ENCODE measurements at places on chromosomes 13 and 19.

- no peak for DNase-seq
Observed at GRCh38 chr19:44698492-44699201, at the start of gene CEACAM16. Gene CEACAM16, plus strand, starts transcription at chr19:44699151. Its CDS starts 2,306 bp downstream, at chr19:44701457.

DNA sequence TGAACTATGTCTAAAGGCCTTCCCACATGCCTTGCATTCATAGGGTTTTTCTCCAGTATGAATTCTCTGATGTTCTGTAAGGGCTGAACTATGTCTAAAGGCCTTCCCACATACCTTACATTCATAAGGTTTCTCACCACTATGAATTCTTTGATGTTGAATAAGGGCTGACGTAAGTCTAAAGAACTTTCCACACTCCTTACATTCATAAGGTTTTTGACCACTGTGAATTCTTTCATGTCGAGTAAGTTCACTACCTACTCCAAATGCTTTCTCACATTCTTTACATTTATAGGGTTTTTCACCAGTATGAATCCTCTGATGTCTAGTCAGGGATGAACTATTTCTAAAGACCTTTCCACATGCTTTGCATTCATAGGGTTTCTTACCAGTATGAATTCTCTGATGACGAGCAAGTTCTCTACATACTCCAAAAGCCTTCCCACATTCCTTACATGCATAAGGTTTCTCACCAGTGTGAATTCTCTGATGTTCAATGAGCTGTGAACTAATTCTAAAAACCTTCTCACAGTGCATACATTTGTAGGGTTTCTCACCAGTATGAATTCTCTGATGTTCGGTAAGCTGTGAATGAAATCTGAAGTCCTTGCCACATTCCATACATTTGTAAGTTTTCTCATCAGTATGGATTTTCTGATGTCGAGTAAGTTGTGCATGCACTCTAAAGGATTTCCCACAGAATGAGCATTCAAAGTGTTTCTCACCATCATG, 19.1 kb upstream of the ZNF260 start:
- DNase-seq = no peak

GRCh38 chr19:872266-872951, 12.9 kb downstream of the CFD start:
- no peak for DNase-seq

- DNase-seq = no peak
Observed at GRCh38 chr13:80782441-80782840, 441.5 kb upstream of the SPRY2 start.

- DNase-seq = no peak
Observed at GRCh38 chr13:51000061-51000460, 90.5 kb downstream of the RNASEH2B start.

GRCh38 chr19:1780272-1780958, 27.1 kb downstream of the ONECUT3 start:
- no peak for DNase-seq

- no peak for DNase-seq
Observed at GRCh38 chr13:110399801-110400200, 92.7 kb downstream of the COL4A2 start.

GRCh38 chr13:23279321-23279720, 98.5 kb downstream of the SGCG start:
- DNase-seq = no peak

- no peak for DNase-seq
Observed at GRCh38 chr19:6068711-6069110, 41.6 kb downstream of the RFX2 start.

DNA sequence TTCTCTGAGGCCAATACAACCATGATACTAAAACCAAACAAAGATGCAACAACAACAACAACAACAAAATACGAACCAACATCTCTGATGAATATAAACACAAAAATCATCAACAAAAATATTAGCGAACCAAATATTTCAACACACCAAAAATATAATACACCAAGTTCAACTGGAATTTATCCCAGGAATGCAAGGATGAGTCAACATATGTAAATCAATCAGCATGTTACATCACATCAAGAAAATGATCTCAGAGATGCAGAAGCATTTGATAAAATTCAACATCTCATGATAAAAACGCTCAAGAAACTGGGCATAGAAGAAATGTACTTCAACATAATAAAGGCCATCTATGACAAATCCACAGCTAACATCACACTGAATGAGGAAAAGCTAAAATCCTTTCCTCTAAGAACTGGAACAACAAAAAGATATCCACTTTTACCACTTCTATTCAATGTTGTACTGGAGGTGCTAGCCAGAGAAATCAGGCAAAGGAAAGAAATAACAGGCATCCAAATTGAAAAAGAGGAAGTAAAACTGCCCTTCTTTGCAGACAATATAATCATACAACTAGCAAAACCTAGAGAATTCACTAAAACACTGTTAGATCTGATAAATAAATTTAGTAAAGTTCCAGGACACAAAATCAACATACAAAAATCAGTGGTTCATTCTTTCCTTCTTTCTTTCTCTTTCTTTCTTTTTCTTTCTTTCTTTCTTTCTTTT, 2448.7 kb upstream of the PCDH20 start:
- no peak for DNase-seq

GRCh38 chr13:72782717-72783116, 784 bp downstream of the PIBF1 start:
- no peak for DNase-seq

DNA sequence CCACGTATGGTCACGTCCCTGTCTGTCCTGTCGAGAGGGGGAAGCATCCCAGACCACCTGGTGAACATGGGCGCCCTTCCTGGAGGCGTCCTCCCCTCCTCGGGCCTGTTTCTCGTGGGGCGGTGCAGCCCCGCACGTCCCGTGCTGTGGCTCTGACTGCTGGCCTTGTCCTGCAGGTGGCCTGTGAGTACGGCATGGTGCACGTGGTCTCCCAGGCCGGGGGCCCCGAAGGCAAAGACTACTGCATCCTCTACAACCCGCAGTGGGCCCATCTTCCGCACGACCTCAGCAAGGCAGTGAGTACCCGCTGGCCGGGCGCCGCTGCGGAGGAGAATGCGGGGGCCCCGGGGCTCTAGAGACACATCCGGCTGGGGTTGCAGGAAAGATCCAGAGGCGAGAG, 5.9 kb downstream of the SPPL2B start:
- no peak for DNase-seq

DNA sequence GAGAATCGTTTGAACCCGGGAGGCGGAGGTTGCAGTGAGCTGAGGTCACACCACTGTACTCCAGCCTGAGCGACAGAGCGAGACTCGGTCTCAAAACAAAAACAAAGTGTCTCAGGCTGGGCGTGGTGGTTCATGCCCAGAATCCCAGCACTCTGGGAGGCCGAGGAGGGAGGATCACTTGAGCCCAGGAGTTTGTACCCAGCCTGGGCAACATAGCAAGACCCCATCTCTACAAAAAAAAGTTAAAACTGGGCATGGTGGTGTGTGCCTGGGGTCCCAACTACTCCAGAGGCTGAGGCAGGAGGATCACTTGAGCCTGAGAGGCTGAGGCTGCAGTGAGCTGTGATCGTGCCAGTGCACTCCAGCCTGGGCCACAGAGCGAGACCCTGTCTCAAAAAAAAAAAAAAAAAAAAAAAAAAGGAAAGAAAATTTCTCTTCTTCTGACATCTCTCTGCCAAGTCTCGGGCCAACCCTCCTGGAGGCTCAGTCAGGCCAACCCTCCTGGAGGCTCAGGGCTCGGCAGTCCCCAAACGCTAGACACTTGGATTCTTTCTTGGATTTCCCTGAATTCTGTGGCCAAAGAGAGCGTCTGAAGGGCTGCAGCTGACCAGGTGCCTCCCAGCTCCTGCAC, 26.3 kb downstream of the ARID3A start:
- DNase-seq = no peak

GRCh38 chr13:20740021-20740420, 33.7 kb downstream of the EEF1AKMT1 start:
- no peak for DNase-seq

- DNase-seq = no peak
Observed at GRCh38 chr13:60679928-60680694, 283.1 kb downstream of the TDRD3 start.

DNA sequence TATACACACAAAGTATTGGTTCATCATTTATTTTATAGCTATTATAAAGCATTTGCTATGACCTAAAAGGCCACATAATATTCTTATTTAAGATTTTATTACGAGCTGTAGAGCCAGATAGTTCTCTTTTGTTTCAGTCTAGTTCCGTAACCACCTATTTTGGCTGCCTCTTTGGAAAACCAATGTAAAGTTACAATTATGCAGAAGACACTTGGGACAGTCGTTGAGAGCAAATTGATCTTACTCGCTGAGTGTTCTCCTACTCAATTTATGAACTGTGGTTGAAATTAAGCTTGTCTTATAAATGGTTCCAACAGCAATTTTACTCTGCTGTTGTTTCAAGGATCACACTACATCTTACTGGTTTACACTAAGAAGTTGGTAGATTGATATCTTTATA, 122.3 kb downstream of the SLC7A1 start:
- no peak for DNase-seq

DNA sequence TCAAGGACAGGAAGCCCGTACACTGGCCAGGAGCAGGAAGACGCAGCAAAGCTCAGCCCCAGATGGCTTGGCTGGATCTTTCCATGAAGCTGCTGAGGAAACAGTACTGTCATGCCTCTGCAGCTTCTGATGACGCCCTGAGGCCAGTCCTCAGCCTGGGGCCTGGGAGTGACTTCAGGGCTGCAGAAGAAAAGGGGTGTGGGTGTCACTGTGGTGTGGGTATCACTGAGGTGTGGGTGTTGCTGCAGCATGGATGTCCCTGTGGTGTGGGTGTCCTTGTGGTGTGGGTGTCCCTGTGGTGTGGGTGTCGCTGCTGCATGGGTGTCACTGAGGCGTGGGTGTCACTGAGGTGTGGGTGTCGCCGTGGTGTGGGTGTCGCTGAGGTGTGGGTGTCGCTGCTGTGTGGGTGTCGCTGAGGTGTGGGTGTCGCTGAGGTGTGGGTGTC, 12.0 kb upstream of the GAS6 start:
- DNase-seq = no peak

DNA sequence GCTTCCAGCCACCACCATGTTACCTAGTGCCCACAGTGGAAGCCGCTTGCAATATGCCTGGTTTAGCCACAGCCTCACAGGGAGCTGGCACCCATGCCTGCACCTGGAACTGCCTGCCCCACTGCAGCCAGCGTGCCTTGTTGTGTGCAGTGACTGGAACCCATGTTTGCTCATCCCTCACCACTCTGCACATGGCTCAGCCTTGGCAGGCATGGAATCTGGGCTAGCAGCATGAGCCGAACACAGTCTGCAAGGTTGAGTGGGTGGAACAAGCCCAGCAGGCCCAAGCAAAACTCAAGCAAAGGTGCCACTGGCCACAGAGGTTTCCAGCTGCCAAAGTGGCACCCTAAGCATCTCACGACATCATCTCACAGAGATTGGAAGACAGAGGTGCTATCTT, 269.5 kb downstream of the PCDH20 start:
- no peak for DNase-seq

- no peak for DNase-seq
Observed at GRCh38 chr13:71522941-71523526, 344.0 kb downstream of the DACH1 start.

DNA sequence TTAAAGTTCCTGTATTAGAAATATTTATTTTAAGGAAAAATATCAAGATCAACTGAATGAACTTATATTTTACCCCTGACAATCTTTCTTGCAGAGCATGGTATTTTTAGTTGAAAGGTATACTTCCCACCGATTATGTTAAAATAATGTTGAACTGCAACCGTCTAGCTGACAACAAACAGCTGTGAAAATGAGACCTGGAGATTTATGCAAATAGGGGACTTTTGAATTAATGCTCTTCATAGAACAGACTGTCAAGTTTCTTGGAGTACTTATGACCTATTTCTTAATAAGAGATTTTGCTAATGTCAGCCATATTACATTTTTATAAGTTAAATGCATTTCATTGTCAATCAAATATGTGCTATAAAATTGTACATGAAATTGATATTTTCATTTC, 210.9 kb downstream of the NALCN start:
- no peak for DNase-seq

GRCh38 chr13:63435667-63436324, 2020.1 kb upstream of the PCDH20 start:
- DNase-seq = no peak

Measured in NCI-H2081 (cell line).